ENCODE measurements at places on chromosomes 16 and 17.

- no peak for DNase-seq
Measured at GRCh38 chr16:14389359-14389758, 240.7 kb downstream of the PARN start.

DNA sequence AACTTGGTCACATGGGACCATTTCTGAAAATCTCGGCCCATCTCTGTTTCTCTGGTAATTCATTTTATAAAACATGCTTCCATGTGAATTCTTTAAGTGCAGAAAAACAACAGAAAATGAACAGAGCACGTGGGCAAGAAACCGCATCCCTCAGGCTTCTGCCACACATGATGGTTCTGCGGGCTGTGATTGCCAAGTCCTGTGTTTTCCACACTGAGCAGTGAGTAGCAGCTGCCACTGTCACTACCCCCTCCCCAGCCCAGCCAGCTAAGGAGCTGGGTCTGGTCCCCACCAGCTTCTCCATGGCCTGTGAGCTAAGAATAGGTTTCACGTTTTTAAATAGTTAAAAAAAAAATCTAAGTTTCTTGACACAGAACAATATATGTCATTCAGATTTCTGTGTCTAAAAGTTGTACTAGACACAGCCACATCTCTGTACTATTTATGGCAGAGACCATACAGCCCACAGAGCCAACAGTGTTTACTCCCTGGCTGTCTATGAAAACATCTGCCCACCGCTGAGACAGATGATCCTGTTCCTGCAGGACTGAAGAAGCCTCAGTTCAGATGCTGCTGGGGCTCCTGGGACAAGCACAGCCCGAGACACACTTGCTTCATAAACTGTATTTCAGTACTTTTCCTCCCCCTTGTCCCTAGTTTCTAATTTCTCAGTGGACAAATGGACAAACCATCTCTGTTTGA is 41.5 kb downstream of the USP22 start:
- DNase-seq = no peak

- DNase-seq = no peak
Measured at GRCh38 chr16:80114699-80115098, 426.1 kb upstream of the DYNLRB2 start.

DNA sequence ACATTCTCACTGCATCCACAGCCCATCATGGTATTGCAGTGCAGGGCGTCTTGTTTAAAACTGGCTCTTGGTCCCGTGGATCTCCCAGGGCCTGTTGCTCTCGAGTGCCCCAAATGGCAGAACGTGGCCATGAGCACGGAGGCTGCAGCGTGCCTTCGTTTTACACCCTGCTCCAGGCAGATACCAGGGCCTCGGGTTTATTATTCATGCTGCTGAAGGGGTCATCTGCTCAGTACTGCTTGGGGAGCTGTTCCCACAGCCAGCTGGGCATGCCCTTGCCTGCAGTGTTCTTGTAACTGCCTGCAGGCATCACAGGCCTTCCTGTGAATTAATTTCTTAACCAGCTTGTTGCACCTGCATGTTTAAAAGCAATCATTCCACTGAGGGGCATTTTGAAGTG is 129.7 kb upstream of the CHMP6 start:
- peak; percentile 71 for DNase-seq

DNA sequence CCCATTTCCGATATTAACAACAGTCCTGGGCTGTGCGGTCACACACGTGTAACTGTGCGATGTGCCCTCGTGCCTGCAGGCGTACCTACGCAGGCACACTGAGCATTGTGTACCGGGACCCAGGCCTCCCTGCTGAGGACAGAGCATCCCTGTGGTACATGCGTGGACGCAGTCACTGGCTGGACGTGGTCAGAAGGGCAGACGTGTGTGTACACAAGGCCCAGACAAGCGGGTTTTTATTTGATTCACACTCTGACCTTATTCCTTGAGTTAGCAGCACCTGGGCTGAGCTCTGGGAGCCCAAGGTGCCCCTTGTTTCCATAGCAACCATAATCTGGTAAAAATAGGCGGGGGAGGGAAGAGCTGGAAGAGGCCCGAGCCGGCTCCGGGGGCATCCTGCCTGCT is 19.5 kb downstream of the RAP1GAP2 start:
- DNase-seq = no peak

- DNase-seq = no peak
Measured at GRCh38 chr16:12203780-12204351, 227.3 kb downstream of the SNX29 start.
